ENCODE measurements at places on chromosomes 2 and 18. TPM values are rescaled to one million over a fixed set of nuclear protein-coding genes. Genes with fewer than 3 reads are reported as not detected.

EVX2 gene
- total RNA-seq: not detected

FEZ2 gene
- 78.5 TPM for total RNA-seq

TLX2 gene
- not detected for total RNA-seq

CDCA7 gene
- 6.3 TPM for total RNA-seq

KCNJ3 gene
- not detected for total RNA-seq

IL1R2 gene
- total RNA-seq: not detected

ASXL2 gene
- 17.5 TPM for total RNA-seq

LYPD1 gene
- total RNA-seq: 29.2 TPM

DNA sequence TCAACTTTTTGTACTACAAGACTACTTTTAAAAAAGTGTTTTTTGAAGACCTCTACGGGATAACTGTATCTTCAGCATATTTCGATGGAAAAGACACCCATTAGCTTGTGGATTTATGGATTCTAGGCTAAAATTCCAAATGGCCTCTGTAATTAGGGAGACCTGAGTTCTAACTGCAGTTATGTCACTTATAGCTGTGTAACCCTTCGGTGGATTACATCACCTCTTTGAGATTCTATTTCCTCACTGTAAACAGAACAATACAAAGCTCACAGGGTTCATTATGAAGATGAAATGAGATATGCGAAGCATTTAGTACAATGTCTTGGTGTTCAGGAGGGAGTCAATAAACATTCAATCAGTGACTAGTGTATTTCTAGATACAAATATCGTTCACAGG is 24.2 kb downstream of the LMAN2L start:
- no peak for DNase-seq

- DNase-seq: no peak
Measured at GRCh38 chr2:30738141-30738911, 68.9 kb downstream of the CAPN13 start.

- no peak for DNase-seq
Measured at GRCh38 chr2:23453836-23454460, 69.0 kb downstream of the KLHL29 start.

DNA sequence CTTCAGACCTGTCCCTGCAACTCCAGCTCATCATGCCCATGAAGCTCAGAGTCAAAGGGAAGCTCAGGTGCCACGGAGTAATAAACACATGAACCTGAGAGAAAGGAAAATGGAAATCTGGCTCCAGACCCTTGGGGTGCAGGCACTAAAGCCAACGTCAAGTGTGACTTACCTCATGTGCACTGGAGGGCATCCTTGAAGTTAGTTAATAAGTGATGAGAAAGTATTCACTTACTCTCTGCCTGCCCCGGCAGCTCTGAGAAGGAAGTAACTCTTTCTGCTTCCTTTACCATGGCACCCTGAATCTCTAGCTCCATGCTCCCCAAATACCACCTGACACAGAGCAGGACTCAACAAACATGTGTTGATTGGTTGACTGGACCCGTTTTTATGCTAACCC is 21.4 kb upstream of the AGAP1 start:
- no peak for DNase-seq

- no peak for DNase-seq
Measured at GRCh38 chr2:48854681-48855080, 99.2 kb upstream of the LHCGR start.

- no peak for DNase-seq
Measured at GRCh38 chr2:100748673-100749072, 71.3 kb upstream of the NPAS2 start.

DNA sequence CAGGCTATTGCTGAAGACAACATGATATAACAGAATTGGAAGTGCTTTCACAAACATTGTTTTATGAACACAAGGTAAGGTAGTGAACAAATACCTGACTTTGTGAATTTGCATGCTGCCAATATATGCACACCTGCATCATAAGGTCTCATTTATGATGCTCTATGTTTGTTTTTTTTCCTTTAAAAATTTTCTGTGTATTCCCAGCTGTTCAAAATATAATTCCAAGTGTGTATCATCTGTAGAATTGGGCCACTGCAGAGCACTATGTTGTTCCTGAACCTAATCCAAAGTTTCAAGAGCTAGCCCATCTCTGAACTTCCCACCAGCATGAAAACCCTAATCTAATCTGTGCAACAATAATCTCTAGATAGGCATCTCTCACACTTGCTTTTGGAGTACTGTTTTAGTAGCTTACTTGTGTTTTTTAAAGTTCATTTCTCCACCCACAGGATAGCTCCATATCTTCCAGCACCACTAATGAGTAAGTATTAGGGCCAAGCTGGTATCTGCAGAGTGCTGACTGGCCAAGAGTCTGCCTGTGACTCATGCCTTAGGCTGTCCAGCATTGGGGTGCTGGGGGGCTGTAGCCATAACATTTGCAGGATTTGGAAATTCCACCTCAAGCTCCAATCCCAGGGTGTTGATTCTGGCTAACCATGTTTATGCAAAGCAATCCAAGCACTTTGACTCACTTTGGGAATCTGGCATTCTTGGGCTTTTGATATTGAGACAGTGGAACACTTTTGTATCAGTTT is 208.2 kb upstream of the REV1 start:
- DNase-seq: no peak

GRCh38 chr2:18950361-18950851 is 361.0 kb upstream of the NT5C1B start:
- no peak for DNase-seq

GRCh38 chr18:58109256-58109655 is 65.2 kb downstream of the NEDD4L start:
- DNase-seq: no peak

GRCh38 chr18:12376034-12376753 is 833 bp downstream of the AFG3L2 start:
- DNase-seq: no peak

GRCh38 chr18:11654736-11655605 is 34.1 kb upstream of the GNAL start:
- no peak for DNase-seq

DNA sequence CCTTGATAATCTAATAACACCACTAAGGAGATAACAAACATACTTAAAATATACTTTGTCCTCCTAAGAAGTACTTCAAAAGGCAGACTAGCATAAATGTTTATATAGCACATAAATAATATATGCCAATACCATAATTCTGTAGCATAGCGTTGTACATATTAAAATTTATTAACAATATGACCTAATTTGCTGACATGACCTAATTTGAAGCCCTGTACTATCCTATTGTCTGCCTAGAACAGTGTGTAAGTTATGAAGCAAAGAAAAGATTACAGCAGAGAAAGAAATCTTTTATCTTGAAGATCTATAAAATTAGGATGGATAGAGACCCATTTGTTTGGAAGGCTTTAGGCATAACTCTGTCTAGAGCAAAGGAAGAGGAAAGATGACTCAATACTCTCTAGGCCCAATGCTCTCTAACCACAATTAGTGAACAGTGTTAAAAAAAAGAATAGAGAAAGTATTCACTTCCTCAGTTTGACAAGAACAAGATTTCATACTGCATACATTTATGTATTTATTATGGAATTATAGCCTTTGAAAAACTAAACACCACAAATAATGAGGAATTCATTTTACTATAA is 231.3 kb downstream of the ZRANB3 start:
- DNase-seq: peak; percentile 4

- no peak for DNase-seq
Measured at GRCh38 chr2:170420961-170421687, 243.2 kb downstream of the MYO3B start.

DNA sequence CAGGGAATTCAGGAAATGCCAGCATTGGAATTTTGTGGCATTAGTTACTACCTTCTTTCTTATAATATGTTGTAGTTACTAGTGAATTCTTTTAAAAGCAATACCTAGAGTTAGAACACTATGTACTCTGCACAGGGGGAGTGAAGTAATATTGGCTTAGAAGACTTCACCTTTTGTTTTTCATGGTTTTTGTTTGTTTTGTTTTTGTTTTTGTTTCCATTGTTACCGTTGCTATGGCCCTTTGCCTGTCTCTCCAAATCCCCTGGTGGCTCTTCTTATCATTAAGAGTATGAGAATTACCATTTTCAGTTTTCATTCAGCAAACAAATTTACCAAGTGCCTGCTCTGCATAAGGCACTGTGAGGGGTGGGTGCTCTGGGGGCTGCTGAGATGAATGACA is 160.1 kb downstream of the HAUS1 start:
- DNase-seq: no peak

DNA sequence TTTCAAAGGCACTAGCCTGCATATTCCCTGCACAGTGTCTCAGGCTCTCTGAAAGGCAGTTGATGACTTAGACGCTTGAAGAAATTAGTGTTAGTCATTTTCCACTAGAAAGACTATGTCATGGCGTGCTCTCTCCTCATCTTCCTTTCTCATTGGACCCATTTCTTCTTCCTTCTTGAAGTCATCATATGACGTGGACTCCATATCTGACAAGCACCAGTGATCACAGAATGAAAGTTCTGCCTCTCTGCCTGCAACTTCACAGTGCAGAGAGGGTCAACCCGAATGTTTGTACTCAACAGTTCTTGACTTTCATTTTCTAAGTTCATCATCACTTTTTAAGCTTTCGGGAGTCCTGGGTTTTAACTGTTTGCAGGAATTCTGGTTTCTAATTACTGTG is 63.7 kb upstream of the CYRIA start:
- DNase-seq: no peak

DNA sequence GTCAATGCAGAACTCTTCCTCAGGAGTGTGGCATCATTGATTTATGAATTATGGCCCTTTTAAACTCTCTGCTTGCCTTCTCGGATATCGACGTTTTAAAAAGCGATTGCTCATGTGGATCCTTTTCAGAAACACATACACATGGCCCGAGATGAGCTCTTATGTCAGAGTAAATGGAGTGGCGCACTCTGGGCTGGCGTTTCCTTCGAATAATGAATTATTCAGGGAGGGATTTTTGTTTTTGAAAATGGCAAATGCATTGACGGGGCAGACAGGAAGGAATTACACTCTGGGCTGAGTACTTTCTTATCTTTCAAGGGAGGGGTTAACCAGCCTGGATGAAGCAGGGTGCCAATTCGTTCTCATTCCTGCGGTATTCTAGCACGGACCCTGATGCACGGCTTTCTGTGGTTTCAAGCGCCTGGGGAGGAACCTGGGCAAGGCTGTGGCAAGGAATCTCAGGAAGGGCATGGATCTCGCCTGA is 142.7 kb downstream of the PRKCE start:
- no peak for DNase-seq

- no peak for DNase-seq
Measured at GRCh38 chr2:232543928-232544631, 4.6 kb downstream of the CHRNG start.

DNA sequence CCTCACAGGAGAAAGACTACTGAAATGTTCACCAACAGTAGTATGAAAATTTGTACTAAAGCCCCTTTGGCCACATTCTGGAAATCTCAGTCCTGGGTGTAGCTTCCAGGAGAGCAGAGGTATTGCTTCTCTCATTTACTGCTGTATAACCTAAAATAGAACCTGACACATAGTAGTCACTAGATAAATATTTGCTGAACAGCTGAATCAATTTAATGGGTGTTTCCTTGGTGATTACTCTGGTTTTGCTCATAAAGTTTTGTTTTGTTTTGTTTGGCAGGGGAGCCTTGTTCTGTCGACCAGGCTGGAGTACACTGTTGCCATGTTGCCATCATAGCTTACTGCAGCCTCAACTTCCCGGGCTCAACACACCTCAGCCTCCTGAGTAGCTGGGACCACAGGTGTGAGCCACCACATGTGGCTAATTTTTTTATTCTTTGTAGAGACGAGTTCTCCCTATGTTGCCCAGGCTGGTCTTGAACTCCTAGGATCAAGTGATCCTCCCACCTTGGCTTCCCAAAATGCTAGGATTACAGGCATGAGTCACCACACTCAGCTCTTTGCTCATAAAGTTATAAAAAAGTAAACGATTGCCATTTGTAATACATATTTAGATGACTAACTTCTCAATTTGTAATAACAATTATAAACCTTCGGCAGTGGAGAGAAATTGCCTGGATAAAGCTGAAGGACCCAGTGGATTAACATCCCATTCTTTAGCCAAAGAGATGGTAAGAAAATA is 11.5 kb upstream of the PARD3B start:
- no peak for DNase-seq

DNA sequence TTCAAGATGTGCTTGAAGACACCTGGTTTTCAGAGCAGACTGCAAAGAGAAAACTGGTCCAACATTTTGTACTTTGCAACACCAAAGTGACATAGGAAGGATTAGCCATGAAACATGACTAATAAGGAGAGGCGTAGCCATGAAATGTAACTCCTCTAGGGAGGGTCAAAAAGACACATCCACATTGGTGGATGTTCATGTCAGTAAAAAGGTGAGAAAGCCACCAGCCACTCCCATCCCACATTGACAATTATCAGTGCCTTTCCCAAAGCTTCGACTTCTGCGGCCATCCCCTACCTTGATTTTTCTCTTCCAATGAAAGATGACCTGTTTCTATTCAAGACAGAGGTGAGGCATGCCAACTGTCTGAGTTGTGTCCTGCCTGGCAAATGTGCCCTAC is 223.2 kb downstream of the ALK start:
- DNase-seq: no peak

DNA sequence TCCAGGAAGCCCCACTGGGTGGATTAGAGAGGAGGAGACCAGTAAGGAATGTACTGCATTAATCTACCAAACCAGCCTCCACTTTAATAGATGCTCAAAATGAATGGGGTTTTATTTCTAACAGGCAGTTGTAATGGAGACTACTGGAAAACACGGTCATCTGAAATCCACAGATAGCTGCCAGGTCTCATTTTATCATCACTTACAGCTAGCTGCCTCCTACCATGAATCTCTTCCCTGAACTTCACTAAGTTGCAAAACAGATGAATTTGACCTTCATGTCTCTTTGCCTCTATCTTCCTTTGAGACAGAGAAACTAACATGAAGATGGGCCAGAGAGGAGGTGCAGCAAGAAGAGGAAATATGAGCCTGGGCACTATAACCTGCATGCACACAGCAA is 21.9 kb downstream of the ZBTB7C start:
- no peak for DNase-seq

DNA sequence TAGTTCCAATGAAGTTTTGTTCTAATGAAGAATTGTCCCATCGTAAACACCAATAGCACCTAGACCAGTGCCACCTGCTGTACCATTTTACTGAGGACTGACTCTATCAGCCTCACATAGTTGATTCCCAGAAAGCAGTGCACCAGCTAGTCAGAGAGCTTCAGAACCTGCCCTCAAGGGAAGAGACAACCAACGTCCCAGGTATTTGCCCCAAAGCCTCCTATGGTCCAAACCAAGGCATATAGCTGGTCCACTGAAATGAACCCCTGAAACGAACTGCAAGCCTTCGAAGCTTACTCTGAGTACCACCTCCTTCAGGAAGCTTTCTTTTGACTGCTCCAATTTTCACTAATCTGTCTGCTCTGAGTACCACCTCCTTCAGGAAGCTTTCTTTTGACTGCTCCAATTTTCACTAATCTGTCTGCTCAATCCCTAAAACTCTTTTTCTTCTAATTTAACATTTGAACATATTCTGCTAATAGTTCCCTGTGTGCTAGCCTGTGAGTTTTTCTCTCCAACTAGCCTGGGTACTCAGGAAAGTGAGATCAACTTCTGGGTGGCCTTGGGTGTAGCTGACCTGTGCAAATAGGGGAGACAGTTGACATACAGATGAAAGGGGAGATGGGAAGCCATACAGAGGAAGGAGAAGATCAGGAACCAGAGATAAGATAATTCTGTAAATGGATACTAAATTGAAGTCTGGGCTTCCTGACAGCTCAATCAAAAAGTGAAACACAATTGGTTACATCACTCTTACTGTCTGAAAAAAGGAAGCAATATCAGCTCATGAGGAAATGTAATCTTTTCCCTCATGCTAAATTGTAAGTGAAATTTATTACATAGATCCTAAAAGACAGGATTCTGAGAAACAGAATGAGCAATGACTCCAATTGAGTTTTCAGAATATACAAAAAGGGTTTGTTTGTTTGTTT is 33.5 kb upstream of the EML4 start:
- DNase-seq: no peak

GRCh38 chr18:7754725-7755181 is 187.6 kb downstream of the PTPRM start:
- no peak for DNase-seq

Data from glomerular endothelial cell (primary cell).